ENCODE measurements at places on chromosomes 7 and 10.

DNA sequence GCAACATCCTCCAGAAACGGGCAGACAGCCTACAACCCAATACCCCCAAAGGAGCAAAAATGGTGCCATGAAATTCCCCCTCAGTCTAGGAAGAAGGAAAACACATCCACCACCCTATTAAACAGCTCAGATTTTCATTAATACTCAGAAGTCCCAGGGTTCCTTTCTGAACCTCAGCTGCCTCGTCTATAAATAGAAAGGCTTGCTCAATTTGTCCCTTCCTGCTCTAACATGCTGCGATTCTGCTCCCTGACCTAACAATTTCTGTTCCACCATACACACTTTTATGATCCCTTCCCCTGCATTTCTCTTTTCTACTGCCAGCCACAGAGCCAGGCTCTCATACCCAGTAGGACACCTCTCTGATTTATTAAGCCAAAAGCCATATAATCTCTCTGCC lies 68.1 kb downstream of the MTERF1 start:
- no peak for DNase-seq

- peak; percentile 66 for DNase-seq
Observed at GRCh38 chr10:34760606-34761005, 54.5 kb downstream of the PARD3 start.

DNA sequence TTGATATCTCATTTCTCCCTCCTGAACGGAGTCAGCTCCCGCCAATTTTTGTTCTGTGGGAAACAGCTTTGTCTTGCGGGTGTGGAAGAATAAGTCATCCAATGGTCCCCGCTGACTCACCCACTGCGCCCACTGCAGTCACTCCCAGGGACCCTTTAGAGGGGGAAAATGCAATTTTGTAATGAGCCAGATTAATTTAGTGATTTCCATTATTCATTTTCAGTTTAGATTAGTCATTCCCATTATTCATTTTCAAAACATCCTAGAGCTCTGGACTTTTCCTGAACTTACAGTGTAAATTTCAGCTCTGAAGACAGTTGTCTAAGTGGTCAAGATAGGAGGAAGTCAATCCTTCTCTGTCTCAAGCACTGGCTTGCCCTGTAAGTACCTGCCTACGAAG lies 154.9 kb upstream of the TMEM72 start:
- peak; percentile 51 for DNase-seq

GRCh38 chr10:47285381-47286115 lies 14.4 kb upstream of the GDF10 start:
- DNase-seq: no peak

GRCh38 chr7:117872561-117873309 lies 506 bp downstream of the CTTNBP2 start:
- peak; percentile 29 for DNase-seq

- DNase-seq: no peak
Observed at GRCh38 chr7:150402671-150403321, 23.7 kb downstream of the ZNF775 start.
